ENCODE measurements at places on chromosomes 3 and 15.

DNA sequence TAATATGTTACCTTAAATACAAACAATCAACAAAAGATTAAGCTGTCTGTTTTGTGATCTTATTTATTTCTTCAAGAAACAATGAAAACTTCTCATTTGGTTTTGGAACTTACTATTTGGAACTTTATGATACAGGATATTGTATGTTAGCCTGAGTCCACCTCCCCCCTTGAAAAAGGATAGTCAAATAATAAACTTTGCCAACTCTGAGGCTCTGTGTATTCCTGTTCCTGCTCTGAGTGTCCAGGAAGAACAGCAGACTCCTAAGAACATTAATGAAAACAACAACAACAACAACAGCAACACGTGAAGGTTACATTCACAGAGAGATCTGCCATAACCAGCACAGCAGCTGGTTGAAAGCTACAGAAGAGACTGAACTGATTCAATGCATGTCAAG, 108.1 kb upstream of the AADACL2 start:
- DNase-seq = no peak

DNA sequence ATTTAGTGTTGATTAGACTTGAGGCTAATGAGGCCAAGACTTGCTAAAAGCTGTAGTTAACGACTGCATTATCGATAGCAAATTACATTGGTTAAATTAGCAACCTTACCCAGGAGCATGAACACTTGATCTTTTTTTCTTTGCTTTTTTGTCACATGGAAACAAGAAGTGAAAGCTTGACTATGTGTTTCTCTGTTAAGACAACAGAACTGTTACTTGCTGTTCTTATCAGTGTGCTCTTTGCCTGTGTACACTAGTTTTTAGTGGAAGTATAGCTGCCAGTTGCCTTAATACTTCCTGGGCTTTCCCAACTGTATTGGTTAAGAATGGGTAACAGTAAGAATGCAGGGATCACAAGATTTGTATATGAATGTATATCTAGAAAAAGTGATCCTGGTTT, 625.5 kb downstream of the NAALADL2 start:
- no peak for DNase-seq

DNA sequence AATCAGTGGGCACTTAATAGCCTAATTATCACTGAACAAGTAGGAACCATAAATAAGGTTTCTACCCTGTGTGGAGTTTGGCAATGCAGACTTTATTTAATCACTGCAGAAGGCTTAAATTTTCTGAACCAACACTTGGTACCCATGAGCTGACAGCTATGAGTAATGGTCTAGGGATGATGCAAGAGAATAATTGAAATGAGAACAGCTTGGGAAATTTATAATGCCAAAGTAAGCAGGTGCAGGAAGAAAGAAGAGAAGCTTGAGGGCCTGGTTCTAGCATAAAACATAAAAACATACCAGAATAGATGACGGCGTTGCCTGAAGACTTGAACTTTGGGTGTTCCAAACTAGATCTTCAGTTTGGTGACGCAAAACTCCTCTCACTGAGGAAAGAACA, 67.0 kb downstream of the IMPG2 start:
- no peak for DNase-seq

- no peak for DNase-seq
Observed at GRCh38 chr15:65887565-65887964, 18.3 kb downstream of the RAB11A start.

GRCh38 chr15:64911311-64912186, at the start of gene ANKDD1A:
Gene ANKDD1A (plus strand): TSS chr15:64911902. CDS start chr15:64911931, 29 bp downstream.
- peak; percentile 49 for DNase-seq

DNA sequence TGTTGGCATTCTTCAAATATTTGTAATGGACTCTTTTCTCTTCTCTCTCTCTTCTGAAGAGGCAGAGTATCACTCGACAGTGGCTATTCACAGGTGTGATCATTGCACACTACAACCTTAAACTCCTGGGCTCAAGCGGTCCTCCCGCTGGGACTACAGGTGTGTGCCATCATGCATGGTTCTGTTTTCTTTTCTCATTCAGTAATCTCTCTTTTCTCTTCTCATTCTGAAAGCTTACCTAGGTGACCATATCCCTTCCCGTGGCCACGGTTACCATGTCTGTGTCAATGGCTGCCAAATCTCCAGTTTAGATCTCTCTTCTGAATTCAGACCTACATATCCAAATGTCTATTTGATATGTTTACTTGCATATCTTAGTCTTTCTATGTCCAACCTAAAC, 96.3 kb downstream of the SOX2 start:
- DNase-seq = no peak

DNA sequence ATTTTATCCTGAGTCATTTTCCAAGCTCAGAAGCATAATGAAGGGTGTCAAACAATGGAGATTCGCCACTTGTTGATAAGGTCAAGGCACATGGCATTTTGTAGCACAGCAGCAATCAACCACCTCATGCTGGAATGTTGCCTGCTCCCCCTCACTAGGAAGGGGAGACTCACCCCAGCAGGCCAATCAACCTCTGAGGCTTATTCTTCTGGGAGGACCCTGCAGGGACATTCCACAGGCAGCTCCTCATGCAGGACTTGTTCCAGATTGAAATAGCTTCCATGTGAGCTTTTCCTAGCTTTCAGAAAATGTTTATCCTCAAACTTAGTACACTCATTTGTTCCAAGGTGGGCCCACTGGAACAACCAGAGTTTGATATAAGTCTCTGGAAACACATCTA, 77.6 kb downstream of the SSR3 start:
- no peak for DNase-seq

DNA sequence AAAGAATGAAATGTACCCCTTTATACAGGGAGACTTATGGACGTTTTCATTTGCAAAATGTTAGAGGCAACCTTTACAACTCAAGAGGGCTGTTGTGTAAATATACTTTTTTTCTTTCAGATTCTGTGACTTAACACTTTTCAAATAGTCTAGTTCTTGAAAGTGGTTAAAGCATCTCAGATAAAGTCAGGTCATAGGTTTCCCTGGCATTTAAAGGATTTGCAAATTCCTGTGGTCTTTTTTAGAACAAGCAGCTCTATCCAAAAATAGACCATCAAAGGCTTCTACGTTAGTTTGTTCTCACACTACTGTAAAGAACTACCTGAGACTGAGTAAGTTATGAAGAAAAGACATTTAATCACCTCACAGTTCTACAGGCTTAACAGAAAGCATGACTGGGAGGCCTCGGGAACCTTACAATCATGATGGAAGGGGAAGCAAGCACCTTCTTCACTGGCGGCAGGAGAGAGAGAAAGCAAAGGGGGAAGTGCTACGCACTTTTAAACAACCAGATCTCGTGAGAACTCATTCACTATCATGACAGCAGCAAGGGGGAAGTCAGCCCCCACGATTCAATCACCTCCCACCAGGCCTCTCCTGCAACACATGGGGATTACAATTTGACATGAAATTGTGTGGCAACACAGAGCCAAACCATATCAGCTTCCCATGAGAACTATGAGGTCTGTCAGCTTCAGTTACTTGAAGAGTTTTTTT, 23.3 kb upstream of the GABRR3 start:
- DNase-seq = no peak

GRCh38 chr3:99114565-99115291, 213.2 kb upstream of the DCBLD2 start:
- DNase-seq = no peak

GRCh38 chr3:146421819-146422759, 47.3 kb downstream of the PLSCR2 start:
- DNase-seq = no peak

Measured in spinal cord (tissue), 10 donors.